ENCODE measurements at places on chromosomes 7 and 10. TPM values are rescaled to one million over a fixed set of nuclear protein-coding genes. Genes with fewer than 3 reads are reported as not detected.

DNA sequence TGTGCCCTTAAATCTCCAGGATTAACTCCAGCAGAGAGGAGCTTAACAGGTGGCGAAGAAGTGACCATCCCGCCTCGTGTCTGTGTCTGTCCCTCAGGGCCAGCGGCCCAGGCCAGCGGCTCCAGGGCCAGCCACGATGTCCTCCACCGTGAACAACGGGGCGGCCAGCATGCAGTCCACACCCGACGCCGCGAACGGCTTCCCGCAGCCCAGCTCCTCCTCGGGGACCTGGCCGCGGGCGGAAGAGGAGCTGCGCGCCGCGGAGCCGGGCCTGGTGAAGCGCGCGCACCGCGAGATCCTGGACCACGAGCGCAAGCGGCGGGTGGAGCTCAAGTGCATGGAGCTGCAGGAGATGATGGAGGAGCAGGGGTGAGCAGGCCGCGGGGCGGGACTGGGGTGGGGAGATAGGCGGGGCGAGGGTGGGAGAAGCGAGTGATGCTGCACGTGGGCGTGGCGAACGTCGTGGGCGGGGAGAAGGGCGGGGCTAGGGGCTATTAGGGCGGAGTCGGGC lies 33.3 kb downstream of the SRRM3 start:
- DNase-seq, result peak; percentile 44

GRCh38 chr7:27901028-27901760 lies 161.2 kb downstream of the TAX1BP1 start:
- DNase-seq, result peak; percentile 39

Gene ACTL6B
- not detected for polyA plus RNA-seq

Gene COL17A1
- not detected for polyA plus RNA-seq

- DNase-seq, result no peak
Measured at GRCh38 chr7:114989531-114989930, 67.6 kb downstream of the MDFIC start.

- DNase-seq, result peak; percentile 48
Measured at GRCh38 chr10:7649673-7650300, 17.0 kb downstream of the ITIH5 start.

DNA sequence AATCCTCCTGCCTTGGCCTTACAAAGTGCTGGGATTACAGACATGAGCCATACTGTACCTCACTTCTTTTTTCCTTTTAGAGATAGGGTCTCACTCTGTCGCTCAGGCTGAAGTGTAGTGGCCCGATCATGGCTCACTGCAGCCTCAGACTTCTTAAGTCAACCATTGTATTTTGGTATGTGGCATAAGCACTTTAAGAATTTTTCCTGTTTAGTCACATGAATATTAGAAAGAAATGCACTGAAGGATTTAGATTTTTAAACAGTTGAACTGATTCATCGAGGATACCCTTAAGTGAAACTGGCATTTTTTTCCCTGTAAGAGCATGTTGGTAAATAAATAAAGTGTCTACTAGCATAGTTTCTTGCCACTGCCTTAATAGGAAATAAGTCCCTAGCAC lies 319.3 kb upstream of the CACNA2D1 start:
- DNase-seq, result no peak

Gene VSTM4
- 37.8 TPM for polyA plus RNA-seq

- peak; percentile 72 for DNase-seq
Measured at GRCh38 chr7:94323844-94324243, 70.9 kb upstream of the COL1A2 start.

Gene IFIT2
- polyA plus RNA-seq, result 9.6 TPM

Gene CADPS2
- not detected for polyA plus RNA-seq

DNA sequence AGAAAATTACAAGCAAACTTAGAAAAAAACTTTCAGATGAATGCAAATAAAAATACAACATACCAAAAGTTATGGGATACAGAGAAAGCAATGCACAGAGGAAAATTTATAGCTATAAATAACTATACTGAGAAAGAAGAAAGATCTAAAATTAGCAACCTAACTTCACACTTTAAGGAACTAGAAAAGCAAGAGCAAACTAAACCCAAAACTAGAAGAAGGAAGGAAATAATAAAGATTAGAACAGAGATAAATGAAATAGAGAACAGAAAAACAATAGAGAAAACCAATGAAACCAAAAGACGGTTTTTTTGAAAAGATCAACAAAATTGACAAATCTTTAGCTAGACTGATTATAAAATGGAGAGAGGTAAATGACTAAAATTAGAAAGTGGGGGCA lies 9.6 kb upstream of the STRA8 start:
- no peak for DNase-seq

Measured in muscle of arm (tissue), 14 donors.